ENCODE measurements at places on chromosomes 6 and 20.

GRCh38 chr20:31790401-31790800, 28.8 kb upstream of the MYLK2 start:
- no peak for DNase-seq

DNA sequence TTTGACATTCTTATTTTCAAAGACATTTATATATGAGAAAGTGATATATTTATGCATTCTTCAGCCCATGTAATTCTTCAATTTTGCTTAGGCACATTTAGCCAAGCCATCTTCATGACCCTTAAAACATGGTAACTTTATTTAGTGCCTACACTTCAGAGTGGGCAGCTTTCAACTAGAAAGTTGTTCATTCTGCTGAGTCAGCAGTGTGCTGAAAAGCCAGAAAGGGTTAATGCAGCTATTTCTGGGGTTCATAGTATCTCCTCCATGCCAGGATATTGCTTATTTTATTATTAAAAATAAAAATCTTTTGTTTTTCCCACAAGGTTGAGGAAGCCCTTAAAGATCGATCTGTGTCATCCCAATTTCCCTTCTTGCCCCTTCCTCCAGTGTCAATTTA, 79.2 kb downstream of the EDN1 start:
- DNase-seq, result no peak

DNA sequence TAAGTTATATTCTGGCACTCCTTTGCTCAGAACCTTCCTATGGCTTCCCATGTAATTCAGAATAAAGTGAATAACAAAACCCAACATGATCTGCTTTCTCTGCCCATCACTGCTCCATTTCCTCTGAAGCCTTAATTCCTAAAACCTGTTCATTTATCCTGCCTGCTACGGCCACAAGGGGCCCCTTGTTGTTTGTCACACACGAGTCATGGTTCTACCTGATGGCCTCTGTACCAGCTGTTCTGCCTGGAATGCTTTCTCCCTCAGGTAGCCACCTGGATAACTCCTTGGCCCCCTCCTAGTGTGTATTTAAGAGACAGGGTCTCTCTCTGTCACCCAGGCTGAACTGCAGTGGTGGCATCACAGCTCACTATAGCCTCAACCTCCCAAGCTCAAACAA, 26.8 kb downstream of the ERGIC3 start:
- no peak for DNase-seq

- no peak for DNase-seq
Measured at GRCh38 chr6:148883270-148883669, 136.4 kb downstream of the UST start.

GRCh38 chr6:24099181-24099580, 26.8 kb upstream of the NRSN1 start:
- no peak for DNase-seq

DNA sequence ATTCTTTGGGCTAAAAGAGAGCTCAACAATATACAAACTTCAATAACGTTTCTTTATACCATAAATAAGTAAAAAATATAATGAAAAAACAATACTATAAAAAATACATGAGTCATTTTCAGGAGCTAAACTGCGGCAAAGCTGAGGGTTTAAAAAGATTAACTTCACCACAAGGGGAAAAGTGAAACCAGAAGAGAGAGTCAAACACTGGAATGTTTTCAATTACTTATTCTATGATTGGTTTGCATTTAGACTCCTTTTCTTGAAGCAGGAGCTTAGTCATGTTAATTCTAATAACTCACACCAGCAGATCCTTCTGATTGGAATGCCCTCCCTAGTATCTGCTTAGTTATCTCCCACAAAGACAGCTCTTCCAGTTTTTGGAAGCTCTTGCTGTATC, 627.3 kb downstream of the UTRN start:
- peak; percentile 38 for DNase-seq

DNA sequence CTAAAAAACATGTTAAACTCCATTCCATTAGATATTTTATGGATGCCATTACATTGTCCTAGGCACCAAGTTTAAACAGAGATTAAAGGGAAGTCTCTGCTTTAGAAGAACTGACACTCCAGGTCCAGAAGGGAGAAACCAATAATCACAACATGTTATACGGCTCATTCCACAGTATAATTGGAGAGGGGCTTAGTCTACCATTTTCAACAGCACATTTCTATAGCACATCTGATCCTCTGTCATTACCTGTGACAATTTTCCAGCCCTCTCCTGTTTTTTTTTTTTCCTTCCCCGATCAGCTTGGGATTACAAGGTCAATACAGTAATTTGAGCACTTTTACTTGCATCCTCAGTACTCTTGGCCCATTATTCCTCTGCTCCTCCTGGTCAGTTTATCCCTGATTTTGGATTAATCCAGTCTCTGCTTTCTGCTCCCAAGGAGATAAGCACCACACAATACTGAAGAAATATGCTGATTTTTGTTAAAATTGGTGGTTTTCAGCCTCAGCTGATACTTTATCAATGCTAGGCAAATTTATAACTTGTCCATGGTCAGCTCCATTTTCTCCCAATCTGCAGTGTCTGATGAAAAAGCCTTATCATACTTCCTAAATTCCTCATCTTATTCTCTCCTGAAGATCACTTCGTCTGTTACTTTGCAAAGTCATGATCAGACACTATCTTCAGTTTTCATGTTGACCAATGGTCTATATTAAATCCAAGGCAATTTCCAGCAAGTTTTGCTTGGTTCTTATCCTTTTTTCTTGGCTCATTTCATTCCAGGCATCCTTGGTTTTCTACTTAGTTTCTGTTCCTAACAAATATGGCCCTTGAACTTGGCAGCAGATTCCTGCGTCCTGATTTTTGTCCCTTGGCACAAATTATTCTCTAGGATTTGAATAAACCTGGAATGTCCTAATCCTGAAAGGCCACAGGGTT, 30.8 kb upstream of the SYNCRIP start:
- DNase-seq, result no peak

- no peak for DNase-seq
Measured at GRCh38 chr6:157724138-157724820, 98.8 kb upstream of the SNX9 start.

- peak; percentile 8 for DNase-seq
Measured at GRCh38 chr20:2349801-2350200, 30.9 kb upstream of the TGM6 start.

- no peak for DNase-seq
Measured at GRCh38 chr6:158050955-158051354, 69.3 kb downstream of the SYNJ2 start.

- no peak for DNase-seq
Measured at GRCh38 chr6:41683273-41683522, 44.9 kb downstream of the MDFI start.

DNA sequence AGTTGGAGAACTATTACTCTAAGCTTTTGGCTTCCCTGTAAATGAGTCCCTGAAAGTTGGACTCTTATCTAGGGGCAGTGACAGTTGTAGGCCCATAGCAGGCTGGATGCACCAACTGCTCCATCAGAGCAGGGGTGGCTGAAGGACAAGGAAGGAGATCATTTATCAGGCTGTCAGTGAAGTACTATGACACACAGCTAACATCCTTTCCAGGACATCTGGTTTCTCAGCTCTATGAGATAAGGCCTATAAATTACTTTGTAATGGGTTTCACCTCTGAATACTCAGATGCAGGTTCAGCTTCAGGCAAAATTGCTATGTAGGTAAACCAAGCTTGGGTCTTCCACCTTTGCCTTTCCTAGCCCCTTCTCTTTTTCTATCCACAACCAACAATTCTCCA, 468.5 kb downstream of the KIF16B start:
- no peak for DNase-seq

- DNase-seq, result no peak
Measured at GRCh38 chr20:52564594-52564993, 373.0 kb upstream of the ZFP64 start.

GRCh38 chr6:170152124-170152926, 138.6 kb downstream of the DLL1 start:
- no peak for DNase-seq

DNA sequence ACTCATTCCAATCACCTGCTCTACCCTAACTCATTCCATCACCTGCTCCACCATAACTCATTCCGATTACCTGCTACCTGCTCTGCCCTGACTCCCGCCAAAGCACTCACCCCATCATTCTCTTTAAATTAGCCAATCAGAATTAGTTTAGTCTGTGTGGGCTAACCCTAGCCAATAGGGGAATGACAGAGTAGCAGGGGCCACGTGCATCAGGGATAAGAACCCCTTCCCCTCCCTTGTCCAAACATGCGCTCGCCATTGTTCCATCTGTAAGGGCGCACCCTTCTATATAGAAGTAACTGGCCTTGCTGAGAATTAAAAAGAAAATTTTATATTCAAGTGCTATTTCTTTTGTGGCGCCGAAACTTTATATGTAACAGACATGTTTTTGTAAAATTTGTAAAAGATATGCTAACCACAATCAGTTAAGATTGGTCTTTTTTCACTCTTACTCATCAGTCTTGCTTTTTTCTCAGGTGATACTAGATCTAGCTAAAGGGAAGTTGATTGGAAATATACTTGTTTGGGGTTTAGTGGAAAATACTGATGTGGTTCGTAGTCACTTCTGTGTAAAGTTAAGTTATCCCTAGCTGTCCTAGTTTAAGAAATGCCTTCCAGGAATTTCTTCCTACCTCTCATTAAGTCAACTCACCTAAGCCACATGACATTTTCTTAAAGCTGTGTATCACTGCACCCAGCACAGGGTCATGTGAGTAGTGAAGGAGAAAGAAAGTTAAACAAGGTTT, 16.5 kb downstream of the RTN4IP1 start:
- no peak for DNase-seq

DNA sequence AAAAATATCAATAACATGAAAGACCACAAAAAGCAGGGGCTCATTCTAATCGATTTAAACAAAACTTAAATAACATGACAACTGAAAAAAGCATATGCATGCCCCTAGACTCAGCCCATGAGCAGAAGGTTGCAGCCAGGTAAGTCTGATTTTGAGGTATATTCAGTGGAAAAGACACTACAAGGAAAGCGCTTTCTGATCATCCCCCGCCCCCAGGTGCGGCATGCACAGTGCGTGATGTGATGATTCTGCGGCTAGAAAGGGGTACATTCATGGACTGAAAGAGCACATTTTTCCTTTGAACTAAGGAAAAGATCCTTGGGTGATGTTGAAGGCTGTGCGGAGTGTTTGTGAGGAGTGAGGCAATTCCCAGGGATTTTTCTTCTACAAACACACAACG, 16.9 kb upstream of the FOXC1 start:
- DNase-seq, result no peak

DNA sequence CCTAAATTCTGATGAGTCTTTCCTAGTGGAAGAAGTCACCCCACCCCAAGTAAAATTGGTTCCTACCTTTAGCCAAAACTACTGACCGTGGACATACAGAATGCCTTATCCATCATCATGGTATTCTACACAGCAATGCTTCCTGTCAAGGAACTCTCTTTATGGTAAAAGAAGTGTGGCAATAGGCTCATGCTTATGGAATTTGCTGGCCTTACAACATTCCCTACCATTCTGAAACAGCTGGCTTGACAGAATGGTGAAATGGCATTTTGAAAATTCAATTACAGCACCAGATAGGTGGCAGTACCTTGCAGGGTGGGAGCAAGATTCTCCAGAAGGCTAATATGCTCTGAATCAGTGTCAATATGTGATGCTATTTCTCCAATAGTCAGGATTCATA, 41.8 kb upstream of the BACH2 start:
- peak; percentile 8 for DNase-seq

GRCh38 chr6:167279766-167280446, 11.2 kb upstream of the UNC93A start:
- DNase-seq, result no peak

GRCh38 chr6:16301511-16301910, 63.1 kb downstream of the GMPR start:
- no peak for DNase-seq

GRCh38 chr6:119428633-119429032, 79.1 kb upstream of the MAN1A1 start:
- DNase-seq, result no peak

- no peak for DNase-seq
Measured at GRCh38 chr20:59725476-59726280, 121.3 kb downstream of the PHACTR3 start.

- peak; percentile 53 for DNase-seq
Measured at GRCh38 chr20:53678990-53679596, 85.5 kb upstream of the ZNF217 start.

- no peak for DNase-seq
Measured at GRCh38 chr20:41147767-41148191, 10.4 kb downstream of the PLCG1 start.

GRCh38 chr6:100553243-100553642, 88.5 kb upstream of the SIM1 start:
- DNase-seq, result no peak
